Type B pancreatic cell (in vitro differentiated cells): ENCODE measurements at places on chromosomes 5 and 9. TPM values are rescaled to one million over a fixed set of nuclear protein-coding genes. Genes with fewer than 3 reads are reported as not detected.
A peak's percentile ranks its signal among the peaks of the same experiment; 100 is the strongest.

The TMEM174 gene
- total RNA-seq, result not detected in 2 replicates

The PCDHB8 gene
- total RNA-seq, result 0.99 and 3.9 TPM in 2 replicates

The C5orf52 gene
- total RNA-seq, result not detected in 2 replicates

The CDKN2B gene
- total RNA-seq, result 18.4 and 64.0 TPM in 2 replicates

The FNBP1 gene
- 38.6 and 54.1 TPM in 2 replicates for total RNA-seq

The ECSCR gene
- not detected in 2 replicates for total RNA-seq

The IFNA10 gene
- total RNA-seq, result not detected in 2 replicates

GRCh38 chr9:82196622-82197441, 208.3 kb downstream of the SPATA31D1 start:
- H3K4me3 ChIP-seq, result no peak overlapping the region
- no peak overlapping the region for H3K27ac ChIP-seq
- no peaks in the 10 kb centered on the region for H3K4me1 ChIP-seq
- DNase-seq, result no peak
- H3K36me3 ChIP-seq, result no peaks in the 10 kb centered on the region
- no peaks in the 10 kb centered on the region for H3K27me3 ChIP-seq

GRCh38 chr5:82396871-82397514, 118.8 kb upstream of the RPS23 start:
- no peak overlapping the region for H3K4me3 ChIP-seq
- H3K27ac ChIP-seq, result no peak overlapping the region
- no peak for DNase-seq
- H3K27me3 ChIP-seq, result peaks cover 4% of the 10 kb centered on the region
- no peaks in the 10 kb centered on the region for H3K36me3 ChIP-seq

- H3K27ac ChIP-seq, result peak overlapping the region; percentile 73
- H3K4me3 ChIP-seq, result peak overlapping the region; percentile 89
- DNase-seq, result no peak
- no peaks in the 10 kb centered on the region for H3K36me3 ChIP-seq
- H3K4me1 ChIP-seq, result peaks cover 20% of the 10 kb centered on the region
These were observed 1.2 kb downstream of the F2RL1 start for GRCh38 chr5:76819851-76820525.

- no peak overlapping the region for H3K27ac ChIP-seq
- H3K4me3 ChIP-seq, result no peak overlapping the region
- DNase-seq, result no peak
These were observed 245.0 kb upstream of the ACTBL2 start for GRCh38 chr5:57727591-57727990.

GRCh38 chr5:135373736-135374515, 25.1 kb downstream of the MACROH2A1 start:
- H3K27me3 ChIP-seq, result no peaks in the 10 kb centered on the region
- DNase-seq, result no peak
- no peak overlapping the region for H3K4me3 ChIP-seq
- H3K36me3 ChIP-seq, result peaks cover 28% of the 10 kb centered on the region

GRCh38 chr9:98967680-98968079, 24.0 kb downstream of the COL15A1 start:
- no peak overlapping the region for H3K27ac ChIP-seq
- no peak for DNase-seq
- H3K27me3 ChIP-seq, result peaks cover 10% of the 10 kb centered on the region
- peaks cover 3% of the 10 kb centered on the region for H3K4me1 ChIP-seq
- no peak overlapping the region for H3K4me3 ChIP-seq

DNA sequence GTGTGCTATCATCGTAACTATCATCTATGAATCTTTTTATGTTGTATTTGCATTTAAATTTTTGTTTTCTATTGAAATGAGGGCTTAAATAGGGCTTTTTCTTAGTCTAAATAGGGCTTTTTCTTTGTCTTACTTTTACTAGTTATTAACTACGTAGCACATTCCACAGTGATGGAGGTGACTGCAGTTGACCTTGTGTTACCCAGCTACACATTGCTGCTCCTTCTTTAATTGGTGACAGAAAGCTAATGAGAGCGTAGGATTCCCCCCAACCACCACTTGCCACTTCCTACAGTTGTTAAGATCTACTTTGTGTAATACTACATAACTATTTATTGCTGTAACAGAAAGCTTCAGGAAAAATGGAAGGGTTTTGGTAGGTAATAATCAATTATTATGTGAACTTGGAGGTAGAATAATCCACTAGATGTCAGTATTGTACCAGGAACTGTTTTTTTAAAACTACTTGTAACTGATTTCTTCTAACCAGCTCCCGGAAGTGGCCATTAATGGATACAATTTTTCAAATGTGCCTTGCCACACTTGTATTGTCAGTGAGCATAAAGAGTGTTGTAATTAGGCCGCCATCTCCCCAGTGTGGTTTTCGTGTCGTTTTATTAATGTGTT, 18.0 kb downstream of the MTRR start:
- DNase-seq, result no peak
- H3K36me3 ChIP-seq, result peaks cover 21% of the 10 kb centered on the region
- peaks cover 9% of the 10 kb centered on the region for H3K4me1 ChIP-seq

DNA sequence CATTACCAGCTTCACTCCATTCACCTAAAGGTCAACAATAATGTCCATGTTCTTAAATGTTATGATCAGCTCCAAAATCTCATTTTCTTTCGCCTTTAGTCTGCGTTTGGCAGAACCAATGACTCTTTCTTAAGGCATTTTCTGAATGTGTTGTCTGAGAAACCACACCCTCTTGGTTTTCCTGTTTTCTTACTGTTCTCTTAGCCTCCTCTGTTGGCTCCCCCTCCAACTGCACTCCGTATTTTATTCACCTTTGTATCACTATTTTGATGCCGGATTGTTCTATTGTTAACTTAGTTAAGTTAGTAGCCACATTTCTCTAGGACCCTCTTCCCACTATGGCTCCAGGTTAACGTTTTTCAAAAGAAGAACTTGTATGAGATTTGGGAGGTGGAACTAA, 185.6 kb downstream of the DMAC1 start:
- no peaks in the 10 kb centered on the region for H3K36me3 ChIP-seq
- no peaks in the 10 kb centered on the region for H3K4me1 ChIP-seq
- DNase-seq, result no peak
- no peak overlapping the region for H3K27ac ChIP-seq
- no peaks in the 10 kb centered on the region for H3K27me3 ChIP-seq
- H3K4me3 ChIP-seq, result no peak overlapping the region

DNA sequence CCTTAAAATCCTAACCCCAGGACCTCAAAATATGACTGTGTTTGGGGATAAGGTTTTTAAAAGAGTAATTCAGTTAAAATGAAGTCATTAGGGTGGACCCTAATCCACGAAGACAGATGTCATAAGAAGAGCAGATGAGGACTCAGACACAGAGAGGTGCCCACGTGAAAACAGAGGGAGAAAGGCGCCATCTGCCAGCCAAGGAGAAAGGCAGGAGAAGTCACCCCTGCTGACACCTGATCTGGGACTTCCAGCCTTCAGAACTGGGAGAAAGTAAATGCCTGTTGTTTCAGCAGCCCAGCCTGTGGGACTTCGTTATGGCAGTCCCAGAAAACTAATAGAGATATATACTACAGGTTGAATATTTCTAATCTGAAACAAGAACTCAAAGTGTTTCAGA, 67.4 kb downstream of the ROR2 start:
- H3K4me3 ChIP-seq, result no peak overlapping the region
- peaks cover 30% of the 10 kb centered on the region for H3K36me3 ChIP-seq
- peaks cover 43% of the 10 kb centered on the region for H3K4me1 ChIP-seq
- DNase-seq, result no peak
- H3K27me3 ChIP-seq, result peaks cover 20% of the 10 kb centered on the region
- H3K27ac ChIP-seq, result no peak overlapping the region

- no peak for DNase-seq
- no peaks in the 10 kb centered on the region for H3K27me3 ChIP-seq
- peaks cover 10% of the 10 kb centered on the region for H3K4me1 ChIP-seq
- no peaks in the 10 kb centered on the region for H3K36me3 ChIP-seq
These were observed 80.2 kb downstream of the PRKACG start for GRCh38 chr9:68933434-68934328.

GRCh38 chr5:126694403-126694802, 82.5 kb upstream of the LMNB1 start:
- DNase-seq, result no peak
- peaks cover 6% of the 10 kb centered on the region for H3K4me1 ChIP-seq
- no peaks in the 10 kb centered on the region for H3K27me3 ChIP-seq
- H3K27ac ChIP-seq, result no peak overlapping the region

DNA sequence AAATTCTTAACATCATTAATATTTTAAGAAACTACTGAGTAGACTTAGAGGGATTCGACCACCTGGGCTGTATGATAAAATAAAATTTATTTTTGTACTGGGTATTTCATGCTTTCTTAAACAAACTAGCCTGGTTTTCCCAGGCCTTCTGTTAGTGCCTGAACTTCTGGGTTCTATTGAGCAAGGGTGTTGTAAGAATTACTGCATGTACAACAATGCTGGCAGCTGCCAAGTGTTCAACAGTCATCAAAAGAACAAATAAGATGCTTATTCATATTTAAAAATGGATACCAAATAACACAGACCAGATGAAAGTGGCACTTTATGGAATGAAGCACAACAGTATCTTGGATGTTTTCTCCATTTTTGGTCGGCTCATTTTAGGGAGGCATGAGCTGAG, 123.2 kb upstream of the FBXL7 start:
- no peak overlapping the region for H3K4me3 ChIP-seq
- no peak for DNase-seq
- H3K4me1 ChIP-seq, result no peaks in the 10 kb centered on the region
- no peaks in the 10 kb centered on the region for H3K36me3 ChIP-seq

DNA sequence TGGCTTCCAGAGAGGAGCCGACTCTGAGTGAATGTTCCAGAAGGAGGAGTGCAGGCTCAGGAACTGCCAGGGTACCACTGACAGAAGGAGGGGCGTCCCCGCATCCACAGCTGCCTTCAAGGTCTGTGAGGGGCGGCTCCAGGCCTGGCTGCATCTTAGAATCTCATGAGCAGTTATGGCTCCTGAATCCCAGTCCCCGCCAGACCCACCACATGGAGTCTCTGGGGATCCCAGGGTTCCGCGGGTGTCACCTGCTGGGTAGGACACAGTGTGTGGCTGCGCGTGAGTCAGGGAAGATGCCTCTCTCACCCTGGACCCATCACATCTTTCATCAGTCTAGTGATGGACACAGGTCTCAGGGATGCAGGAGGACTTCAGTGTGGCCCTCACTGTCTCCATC, 79.2 kb downstream of the COL5A1 start:
- no peak for DNase-seq
- no peak overlapping the region for H3K4me3 ChIP-seq
- H3K27me3 ChIP-seq, result peaks cover 3% of the 10 kb centered on the region
- H3K36me3 ChIP-seq, result no peaks in the 10 kb centered on the region
- no peak overlapping the region for H3K27ac ChIP-seq
- peaks cover 4% of the 10 kb centered on the region for H3K4me1 ChIP-seq

GRCh38 chr9:135038331-135038730, 49.1 kb upstream of the OLFM1 start:
- H3K27me3 ChIP-seq, result peaks cover 22% of the 10 kb centered on the region
- no peaks in the 10 kb centered on the region for H3K4me1 ChIP-seq
- no peak overlapping the region for H3K4me3 ChIP-seq
- H3K27ac ChIP-seq, result no peak overlapping the region
- DNase-seq, result peak; percentile 49
- no peaks in the 10 kb centered on the region for H3K36me3 ChIP-seq

- no peaks in the 10 kb centered on the region for H3K36me3 ChIP-seq
- H3K4me3 ChIP-seq, result no peak overlapping the region
- H3K27me3 ChIP-seq, result peaks cover 7% of the 10 kb centered on the region
These were observed 53.1 kb upstream of the TYRP1 start for GRCh38 chr9:12640016-12640587.

- peak overlapping the region; percentile 95 for H3K27ac ChIP-seq
- H3K36me3 ChIP-seq, result no peaks in the 10 kb centered on the region
- peaks cover 64% of the 10 kb centered on the region for H3K27me3 ChIP-seq
- no peak for DNase-seq
- peak overlapping the region; percentile 91 for H3K4me3 ChIP-seq
These were observed 1.6 kb upstream of the OCLN start for GRCh38 chr5:69491027-69491426.

DNA sequence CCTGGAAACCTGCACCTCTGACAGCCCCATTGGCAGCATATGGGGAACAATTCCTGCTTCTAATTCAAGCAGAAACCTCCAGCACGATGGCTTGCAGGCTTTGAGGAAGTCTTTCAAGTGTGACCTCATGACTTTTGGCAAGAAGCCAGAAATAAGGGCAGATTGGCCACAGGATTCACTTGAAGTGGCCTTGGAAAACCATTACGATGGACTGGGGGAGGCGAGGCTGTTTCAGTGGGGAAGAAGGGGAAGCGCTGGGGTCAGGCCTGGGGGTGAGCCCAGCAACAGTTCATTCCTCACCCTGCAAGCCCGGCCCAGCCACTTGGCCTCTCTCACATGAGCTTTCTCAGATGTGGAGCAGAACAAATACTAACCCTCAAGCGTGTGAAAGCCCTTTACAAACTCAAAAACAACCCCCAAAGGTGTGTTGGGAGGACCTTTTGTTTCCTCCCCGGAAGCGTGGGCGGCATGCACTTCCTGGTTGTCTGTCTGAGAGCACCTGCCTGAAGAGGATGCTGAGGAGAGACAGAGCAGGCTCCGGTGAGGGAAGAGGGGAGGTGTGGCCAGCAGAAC, 26.9 kb upstream of the EEIG1 start:
- peak overlapping the region; percentile 66 for H3K27ac ChIP-seq
- no peak for DNase-seq
- peak overlapping the region; percentile 25 for H3K4me3 ChIP-seq
- no peaks in the 10 kb centered on the region for H3K36me3 ChIP-seq

GRCh38 chr9:135664266-135664665, 1.2 kb downstream of the LCN9 start:
- H3K36me3 ChIP-seq, result no peaks in the 10 kb centered on the region
- peaks cover 3% of the 10 kb centered on the region for H3K27me3 ChIP-seq
- H3K4me1 ChIP-seq, result peaks cover 14% of the 10 kb centered on the region

GRCh38 chr5:100708645-100709171, 173.5 kb downstream of the FAM174A start:
- no peak overlapping the region for H3K4me3 ChIP-seq
- H3K27me3 ChIP-seq, result no peaks in the 10 kb centered on the region
- no peak overlapping the region for H3K27ac ChIP-seq
- H3K36me3 ChIP-seq, result no peaks in the 10 kb centered on the region

DNA sequence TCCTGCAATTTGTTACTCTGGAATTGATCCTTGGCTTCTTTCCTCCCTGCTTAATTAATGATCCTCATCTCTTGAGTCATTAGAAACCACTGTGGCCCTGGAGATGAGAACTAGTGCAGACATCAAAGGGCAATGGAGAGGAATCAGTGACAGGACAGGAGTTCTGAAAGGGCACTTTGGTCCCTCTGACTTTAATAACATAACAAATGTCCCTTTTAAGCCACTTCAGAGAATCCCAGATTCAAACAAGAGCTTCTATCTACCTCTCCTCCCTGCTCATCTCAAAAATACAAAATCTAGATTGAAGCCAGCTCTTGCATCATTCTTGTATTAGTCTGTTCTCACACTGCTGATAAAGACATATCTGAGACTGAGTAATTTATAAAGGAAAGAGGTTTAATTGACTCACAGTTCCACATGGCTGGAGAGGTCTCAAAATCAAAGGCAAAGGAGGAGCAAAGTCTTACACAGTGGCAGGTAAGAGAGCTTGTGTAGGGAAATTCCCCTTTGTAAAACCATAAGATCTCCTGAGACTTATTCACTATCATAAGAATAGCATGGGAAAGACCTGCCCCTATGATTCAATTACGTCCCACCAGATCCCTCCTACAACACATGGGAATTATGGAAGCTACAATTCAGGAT, 139.1 kb downstream of the PLPPR1 start:
- no peak overlapping the region for H3K27ac ChIP-seq
- no peaks in the 10 kb centered on the region for H3K27me3 ChIP-seq
- no peak for DNase-seq
- H3K4me3 ChIP-seq, result no peak overlapping the region
- no peaks in the 10 kb centered on the region for H3K36me3 ChIP-seq
- H3K4me1 ChIP-seq, result peaks cover 11% of the 10 kb centered on the region

GRCh38 chr9:125330587-125330986, 69.0 kb downstream of the GAPVD1 start:
- H3K27ac ChIP-seq, result no peak overlapping the region
- H3K4me1 ChIP-seq, result no peaks in the 10 kb centered on the region
- peaks cover 32% of the 10 kb centered on the region for H3K36me3 ChIP-seq
- DNase-seq, result no peak
- no peaks in the 10 kb centered on the region for H3K27me3 ChIP-seq
